ENCODE measurements at places on chromosomes 4 and X.

DNA sequence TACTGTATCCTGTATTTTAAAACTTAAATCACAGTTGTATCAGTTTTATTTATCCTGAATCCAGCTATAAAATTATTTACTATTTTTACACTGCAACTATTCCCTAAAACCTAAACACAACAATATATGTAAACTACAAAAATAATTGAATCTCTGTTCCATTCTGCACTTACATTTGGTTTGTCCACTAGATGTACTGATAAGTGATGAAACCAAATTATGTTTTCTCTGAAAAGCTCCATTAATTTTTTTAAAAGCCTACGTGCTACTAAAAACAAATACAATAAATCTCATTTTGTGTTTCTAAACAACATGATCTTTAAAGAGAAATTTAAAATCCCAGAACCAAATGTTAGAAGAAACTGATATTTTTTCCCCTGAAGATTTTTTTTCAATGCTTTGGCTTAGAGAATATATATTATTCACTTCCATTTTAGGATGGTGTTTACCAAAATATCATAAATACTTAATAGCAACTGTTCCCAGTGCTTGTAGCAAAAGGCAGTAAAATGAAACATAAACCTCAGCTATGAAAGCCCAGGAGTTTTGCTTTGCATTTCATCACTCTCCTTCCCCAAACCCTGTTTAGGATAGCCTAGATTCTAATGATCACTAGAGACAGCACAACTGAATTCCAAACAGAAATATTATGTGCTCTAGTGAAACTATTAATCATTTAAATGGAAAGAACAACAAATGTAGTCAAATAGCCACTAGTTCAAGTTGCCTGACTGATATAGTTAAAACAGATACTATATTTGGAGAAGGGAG, 19.7 kb downstream of the ANTXR2 start:
- DNase-seq, result no peak

DNA sequence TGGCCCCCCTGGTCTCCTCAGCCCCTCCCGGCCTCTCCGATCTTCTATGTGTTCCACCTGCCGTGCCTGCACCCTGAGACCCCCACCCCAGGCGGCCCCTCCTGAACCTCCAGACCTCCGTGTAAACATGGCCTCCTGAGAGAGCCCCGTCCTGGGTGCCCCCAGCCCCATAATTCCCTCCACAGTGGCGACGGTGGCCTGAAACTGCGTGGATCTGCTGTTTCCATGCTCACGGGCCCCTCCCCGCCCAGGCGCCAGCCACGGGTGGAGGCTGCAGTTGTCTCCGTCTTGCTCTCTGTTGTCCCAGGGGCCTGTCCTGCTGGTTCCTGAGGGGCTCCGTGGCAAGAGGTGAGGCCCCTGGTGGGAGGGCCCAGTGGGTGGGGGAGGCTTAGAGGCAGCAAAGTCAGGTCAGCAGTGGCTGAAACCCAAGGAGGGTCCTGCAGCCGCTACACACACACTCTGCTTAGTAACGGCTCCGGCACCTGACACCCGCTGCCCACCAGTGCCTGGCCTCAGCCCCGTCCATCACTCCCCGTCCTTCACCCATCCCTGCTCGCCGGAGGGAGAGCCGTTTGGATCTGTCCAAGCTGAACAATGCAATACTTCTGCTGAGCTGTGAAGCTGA, 75.8 kb downstream of the FAM53A start:
- no peak for DNase-seq

DNA sequence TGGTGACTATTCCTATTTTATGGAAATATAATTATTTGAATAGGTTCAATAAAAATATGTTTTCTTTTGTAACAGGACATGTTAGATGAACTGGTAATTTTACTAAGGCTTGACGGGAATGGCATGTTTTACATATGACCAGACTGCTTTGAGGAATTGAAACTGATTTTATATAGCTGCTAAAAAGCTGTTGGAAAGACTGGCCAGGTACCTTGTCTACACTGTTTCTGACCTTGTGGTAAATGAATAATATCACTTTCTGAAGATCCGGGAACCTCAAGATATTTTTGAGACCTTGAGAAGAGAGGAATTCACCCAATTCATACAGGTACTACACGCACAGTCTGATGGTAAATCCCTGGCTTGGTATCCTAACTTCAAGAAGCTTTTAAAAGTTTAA, 42.1 kb upstream of the USP46 start:
- DNase-seq, result no peak

DNA sequence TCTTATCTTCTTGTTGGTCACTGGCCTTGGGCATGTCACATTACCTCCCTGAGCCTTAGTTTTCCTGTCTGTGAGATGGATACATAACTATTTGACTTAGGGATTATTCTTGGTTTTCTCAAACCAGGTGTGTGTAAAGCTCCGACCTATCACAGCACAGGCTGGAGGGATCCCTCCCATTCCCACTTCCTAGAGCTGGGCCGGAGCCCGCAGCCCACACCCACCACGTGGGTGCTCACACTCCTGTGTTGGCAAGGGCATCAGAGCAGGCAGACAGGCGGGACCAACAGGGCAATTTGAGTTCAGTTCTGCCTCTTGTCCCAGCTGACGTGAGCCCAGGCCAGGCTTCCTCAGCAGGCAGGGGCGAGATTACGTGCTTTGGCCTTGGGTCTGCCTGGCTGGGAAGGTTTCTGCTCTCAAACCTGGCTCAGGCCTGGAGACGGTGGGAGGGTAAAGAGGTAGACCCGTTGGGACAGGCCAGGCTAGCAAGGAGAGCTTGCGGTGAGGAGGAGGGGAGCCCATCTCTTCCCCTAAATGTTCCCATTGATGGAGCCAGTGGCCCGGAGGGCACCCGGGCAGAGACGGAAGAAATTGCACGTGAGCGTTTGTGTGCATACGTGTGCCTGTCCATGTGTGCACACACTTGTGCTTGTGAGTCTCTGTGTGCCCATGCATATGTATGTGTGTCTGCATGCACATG, 734 bp upstream of the SH3TC1 start:
- DNase-seq, result no peak

All from stimulated activated CD8-positive, alpha-beta memory T cell treated with anti-CD3 and anti-CD28 coated beads, Interleukin-7, amount 100 ng/mL, for 48 hours (primary cell).